ENCODE measurements at places on chromosomes 16 and 17. TPM values are rescaled to one million over a fixed set of nuclear protein-coding genes. Genes with fewer than 3 reads are reported as not detected.

GRCh38 chr16:19238406-19238805 lies 47.1 kb upstream of the CLEC19A start:
- H3K4me3 ChIP-seq, result no peak overlapping the region
- H3K36me3 ChIP-seq, result no peaks in the 10 kb centered on the region
- no peak for DNase-seq
- H3K27ac ChIP-seq, result no peak overlapping the region
- no peaks in the 10 kb centered on the region for H3K27me3 ChIP-seq

DNA sequence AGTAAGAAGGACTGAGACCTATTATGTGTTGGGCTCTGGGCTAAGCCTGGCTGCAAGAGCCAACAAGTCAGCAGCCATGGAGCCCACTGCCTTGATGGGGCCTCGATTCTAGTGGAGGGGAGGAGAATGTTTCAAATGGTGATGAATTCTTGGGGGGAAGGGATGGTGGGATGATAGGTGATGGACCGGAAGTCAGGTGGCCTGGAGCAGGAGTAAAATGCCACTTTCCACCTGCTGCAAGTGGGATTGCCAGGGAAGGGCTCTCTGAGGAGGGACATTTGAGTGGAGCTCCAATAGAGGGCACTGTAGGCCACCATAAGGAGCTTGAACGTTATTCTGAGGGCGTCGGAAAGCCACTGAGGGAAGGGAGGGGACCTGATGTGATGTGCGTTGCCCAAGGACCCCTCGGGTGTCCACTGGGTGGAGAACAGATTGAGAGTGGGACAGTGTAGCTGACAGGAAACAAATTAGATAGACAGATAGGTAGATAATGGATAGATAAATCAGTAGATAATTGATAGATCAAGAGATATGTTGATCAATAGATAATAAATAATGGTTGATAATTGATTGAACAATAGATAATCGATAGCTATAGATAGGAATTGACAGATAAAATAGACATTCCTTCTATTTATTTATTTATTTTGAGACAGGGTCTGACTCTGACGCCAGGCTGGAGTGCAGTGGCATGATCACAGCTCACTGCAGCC lies 18.2 kb upstream of the NXPH3 start:
- no peak overlapping the region for H3K4me3 ChIP-seq
- no peaks in the 10 kb centered on the region for H3K36me3 ChIP-seq
- H3K27me3 ChIP-seq, result peaks cover 11% of the 10 kb centered on the region
- DNase-seq, result no peak
- peaks cover 6% of the 10 kb centered on the region for H3K4me1 ChIP-seq
- no peak overlapping the region for H3K27ac ChIP-seq

- H3K27ac ChIP-seq, result no peak overlapping the region
- no peak for DNase-seq
- H3K4me3 ChIP-seq, result no peak overlapping the region
- H3K27me3 ChIP-seq, result peaks cover 7% of the 10 kb centered on the region
Measured at GRCh38 chr17:32926183-32926582, 1.8 kb upstream of the TMEM98 start.

DNA sequence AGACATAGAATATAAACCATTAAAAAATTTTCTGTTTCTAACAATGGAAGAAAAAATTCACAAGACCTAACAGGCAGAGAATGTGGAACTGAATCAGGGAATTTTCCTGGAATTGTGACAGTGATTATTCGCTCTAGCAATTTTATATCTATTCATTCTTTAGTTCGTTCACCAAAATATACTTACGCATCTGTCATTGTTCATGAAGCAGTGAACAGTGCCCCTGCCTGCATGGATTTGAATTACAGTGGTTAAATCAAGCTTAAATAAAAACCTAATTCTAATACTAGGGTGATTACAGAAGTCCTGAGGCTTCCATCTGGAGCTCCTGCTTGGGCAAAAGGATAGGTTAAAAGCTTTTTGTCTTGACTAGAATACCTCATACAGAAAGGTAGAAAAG lies 48.6 kb downstream of the ABCA8 start:
- no peak for DNase-seq
- no peaks in the 10 kb centered on the region for H3K36me3 ChIP-seq

- peaks cover 18% of the 10 kb centered on the region for H3K27me3 ChIP-seq
- H3K4me1 ChIP-seq, result no peaks in the 10 kb centered on the region
- no peak overlapping the region for H3K27ac ChIP-seq
- no peaks in the 10 kb centered on the region for H3K36me3 ChIP-seq
Measured at GRCh38 chr16:71423016-71423415, 18.8 kb downstream of the TLE7 start.

- H3K36me3 ChIP-seq, result no peaks in the 10 kb centered on the region
- no peak overlapping the region for H3K4me3 ChIP-seq
- peaks cover 8% of the 10 kb centered on the region for H3K27me3 ChIP-seq
- H3K4me1 ChIP-seq, result no peaks in the 10 kb centered on the region
- H3K27ac ChIP-seq, result no peak overlapping the region
Measured at GRCh38 chr16:48206594-48207242, 37.4 kb upstream of the LONP2 start.

The CCNF gene
- 3.6 TPM for total RNA-seq

The SLC2A4 gene
- total RNA-seq, result 1.6 TPM

The TPSD1 gene
- total RNA-seq, result 9.4 TPM

Measured in upper lobe of right lung (tissue), 1 donor.